ENCODE measurements at places on chromosomes 6 and 20.

GRCh38 chr6:10991115-10991514, 53.0 kb downstream of the ELOVL2 start:
- DNase-seq: no peak

DNA sequence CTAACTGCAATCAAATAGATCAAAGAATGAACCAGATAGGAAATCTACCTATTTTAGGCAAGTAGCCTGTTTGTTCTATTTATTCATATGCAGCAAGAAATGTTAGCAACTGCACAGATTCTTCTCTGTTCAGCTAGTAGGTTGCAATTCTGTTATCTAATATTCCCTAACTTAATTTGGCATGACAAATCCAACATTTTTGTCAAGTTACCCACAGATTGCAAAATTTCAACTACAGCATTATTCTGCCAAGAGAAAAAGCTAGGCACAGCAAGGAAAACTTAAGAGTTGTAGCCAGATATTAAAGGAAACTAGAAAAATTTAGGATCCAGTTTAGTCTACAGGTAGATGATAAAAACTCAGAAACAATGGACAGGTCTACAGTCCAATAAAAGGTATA, 104.4 kb upstream of the SYNCRIP start:
- DNase-seq: no peak

GRCh38 chr6:170135461-170135820, 155.4 kb downstream of the DLL1 start:
- DNase-seq: peak; percentile 38

GRCh38 chr6:150347845-150348244, 21.0 kb upstream of the IYD start:
- no peak for DNase-seq

DNA sequence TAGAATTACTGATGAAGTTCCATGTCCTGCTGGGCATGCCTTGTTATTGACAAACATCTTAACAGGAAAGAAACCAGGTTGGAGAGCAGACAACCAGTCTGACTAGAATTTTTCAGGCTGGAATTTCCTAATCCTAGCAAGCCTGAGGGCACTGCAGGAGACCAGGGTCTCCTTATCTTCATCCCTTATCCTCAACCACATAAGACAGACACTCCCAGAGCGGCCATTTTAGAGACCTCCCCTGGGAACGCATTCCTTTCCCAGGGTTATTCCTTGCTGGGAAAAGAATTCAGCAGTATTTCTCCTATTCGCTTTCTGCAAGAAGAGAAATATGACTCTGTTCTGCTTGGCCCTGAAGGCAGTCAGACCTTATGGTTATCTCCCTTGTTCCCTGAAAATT, 803.7 kb downstream of the GRIK2 start:
- no peak for DNase-seq

GRCh38 chr20:39574061-39574460, 611.9 kb downstream of the DHX35 start:
- no peak for DNase-seq

GRCh38 chr6:108174371-108175175, 8.8 kb downstream of the NR2E1 start:
- no peak for DNase-seq

GRCh38 chr20:56348305-56348693, 10.5 kb upstream of the FAM210B start:
- no peak for DNase-seq

DNA sequence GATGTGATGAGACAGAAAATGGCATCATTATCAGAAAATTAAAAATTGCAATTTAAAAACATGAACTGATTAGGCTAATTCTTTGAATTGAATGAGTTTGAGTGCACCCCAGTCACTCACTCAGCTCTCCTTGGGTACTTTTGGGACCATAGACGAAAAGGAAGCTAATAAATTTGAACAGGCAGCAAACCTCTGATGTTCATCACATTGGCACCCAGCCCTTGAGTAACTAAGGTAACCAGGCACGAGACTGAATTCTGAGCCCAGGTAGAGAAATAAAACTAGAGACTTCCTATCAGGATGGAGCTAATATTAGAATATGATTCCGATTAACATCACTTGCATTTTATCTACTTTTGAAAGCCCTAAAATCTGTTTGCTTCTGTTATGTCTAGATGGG, 80.9 kb upstream of the ISM1 start:
- DNase-seq: no peak

- DNase-seq: peak; percentile 81
Observed at GRCh38 chr20:63125838-63126601, 89.9 kb downstream of the YTHDF1 start.

- no peak for DNase-seq
Observed at GRCh38 chr6:132236281-132236680, 165.0 kb downstream of the MOXD1 start.

DNA sequence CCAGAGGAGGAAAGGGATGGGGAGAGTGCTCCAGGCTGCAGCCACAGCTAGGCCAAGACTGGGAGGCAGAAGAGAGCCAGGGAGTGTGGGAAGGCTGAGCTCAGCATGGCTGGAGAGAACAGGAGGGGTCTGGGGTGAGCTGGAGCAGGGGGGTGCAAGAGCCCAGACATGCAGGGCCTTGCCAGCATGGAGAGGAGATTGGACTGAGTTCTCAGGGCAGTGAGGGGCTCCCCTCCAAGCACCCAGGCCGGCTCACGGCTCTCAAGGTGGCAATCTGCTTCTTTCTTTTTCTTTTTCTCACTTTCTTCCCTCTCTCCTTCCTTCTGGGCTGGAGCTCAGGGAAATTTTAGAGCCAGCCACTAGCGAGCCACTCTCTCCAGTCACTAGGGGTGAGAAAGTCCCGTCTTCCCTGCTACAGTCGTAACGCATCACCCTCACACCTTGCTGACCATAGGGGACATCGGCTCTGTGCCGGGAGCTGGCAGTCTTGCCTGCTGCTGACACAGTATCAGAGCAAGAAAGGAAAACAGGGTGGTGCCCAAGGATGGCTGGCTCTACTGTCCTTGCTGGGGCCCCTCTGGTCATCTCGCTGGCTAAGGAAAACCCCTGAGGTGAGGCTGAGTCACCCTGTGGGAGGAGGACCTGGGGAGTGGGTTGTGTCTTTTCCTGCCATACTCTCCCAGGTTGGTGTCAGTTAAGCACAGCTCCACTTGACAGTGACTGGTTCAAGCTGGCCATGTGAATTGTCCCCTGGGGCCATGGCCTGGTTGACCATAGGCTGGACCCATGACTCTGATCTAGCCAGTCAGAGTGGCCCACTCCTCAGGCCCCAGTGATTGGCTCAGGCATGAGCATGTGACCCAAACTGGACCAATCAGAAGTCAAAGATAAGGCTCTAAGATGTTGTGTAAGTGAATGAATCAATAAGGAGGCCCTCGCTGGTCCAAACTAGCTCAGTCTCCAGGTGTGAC, 135.1 kb upstream of the PMEPA1 start:
- DNase-seq: no peak

- peak; percentile 81 for DNase-seq
Observed at GRCh38 chr20:63099456-63100173, 92.9 kb upstream of the BHLHE23 start.

GRCh38 chr6:147509891-147510290, 1.4 kb downstream of the SAMD5 start:
- DNase-seq: no peak

- DNase-seq: no peak
Observed at GRCh38 chr6:160733050-160733646, 31.1 kb downstream of the PLG start.

DNA sequence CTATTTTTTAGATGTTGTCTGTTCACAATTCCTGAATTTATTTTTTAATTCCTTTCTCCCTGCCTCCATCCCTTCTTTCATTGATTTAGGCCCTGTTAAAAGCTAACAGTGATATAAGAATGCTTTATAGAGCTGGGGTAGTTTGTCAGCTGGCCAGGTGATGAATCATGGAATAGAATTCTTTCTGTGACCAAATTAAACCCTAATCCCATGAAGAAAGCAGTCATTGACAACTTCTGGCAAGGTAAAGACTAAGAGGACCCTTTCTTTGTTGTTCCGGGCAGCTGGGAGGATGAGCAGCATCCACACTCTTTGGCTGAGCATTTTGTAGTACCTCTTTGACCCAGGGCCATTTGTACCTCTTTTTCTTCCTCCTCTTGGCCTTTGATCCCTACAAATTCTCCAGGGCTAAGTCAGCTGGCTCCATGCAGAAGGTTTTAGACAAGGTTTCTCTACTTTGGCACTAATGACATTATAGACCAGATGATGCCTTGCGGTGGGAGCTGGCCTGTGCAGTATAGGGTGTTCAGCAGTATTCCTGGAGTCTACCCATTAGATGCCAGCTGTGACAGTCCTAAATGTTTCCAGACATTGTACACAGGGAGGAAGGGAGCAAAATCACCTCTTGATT, 102.9 kb downstream of the SLX4IP start:
- no peak for DNase-seq

DNA sequence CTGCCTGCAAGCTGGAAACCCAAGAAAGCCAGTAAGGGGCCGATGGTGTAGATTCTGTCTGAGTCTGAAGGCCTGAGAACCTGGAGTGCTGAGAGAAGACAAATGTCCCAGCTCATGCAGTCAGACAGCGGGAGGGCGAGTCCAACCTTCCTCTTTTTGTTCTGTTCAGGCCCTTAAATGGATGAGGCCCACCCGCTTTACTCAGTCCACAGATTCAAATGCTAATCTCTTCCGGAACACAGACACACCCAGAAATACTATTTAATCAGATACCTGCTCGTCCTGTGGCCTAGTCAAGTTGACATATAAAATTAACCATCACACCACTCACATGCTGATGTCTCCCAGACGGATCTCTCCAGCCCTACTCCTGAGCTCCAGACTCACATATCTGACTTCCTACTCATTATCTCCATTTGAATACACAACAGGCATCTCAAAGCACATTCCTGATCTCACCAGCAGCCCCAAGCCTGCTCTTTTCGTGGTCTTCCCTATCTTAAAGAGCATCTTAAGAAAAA, 26.7 kb upstream of the SRC start:
- peak; percentile 66 for DNase-seq

GRCh38 chr6:157246048-157246630, 77.2 kb downstream of the TMEM242 start:
- DNase-seq: no peak

DNA sequence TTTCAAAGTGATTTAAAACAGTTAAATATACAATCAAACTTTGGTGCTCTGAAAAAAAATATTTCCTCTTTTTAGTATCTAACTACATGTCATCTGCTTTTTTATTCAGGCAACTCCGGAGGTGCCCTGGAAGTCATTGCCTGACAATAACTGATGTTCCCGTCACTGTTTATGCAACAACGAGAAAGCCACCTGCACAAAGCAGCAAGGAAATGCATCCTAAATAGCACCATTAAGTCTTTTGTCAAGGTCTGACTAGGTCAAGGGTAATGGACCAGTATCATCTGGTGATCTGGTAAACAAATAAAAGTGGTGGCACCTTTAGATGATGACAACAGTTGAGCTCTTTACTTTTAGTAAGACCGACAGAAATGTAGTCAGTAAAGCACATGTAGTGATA, 13.2 kb downstream of the FAM229B start:
- DNase-seq: no peak

GRCh38 chr6:135451617-135452190, 45.8 kb downstream of the AHI1 start:
- DNase-seq: no peak

GRCh38 chr6:67345946-67346345, 1289.1 kb upstream of the ADGRB3 start:
- DNase-seq: peak; percentile 61

DNA sequence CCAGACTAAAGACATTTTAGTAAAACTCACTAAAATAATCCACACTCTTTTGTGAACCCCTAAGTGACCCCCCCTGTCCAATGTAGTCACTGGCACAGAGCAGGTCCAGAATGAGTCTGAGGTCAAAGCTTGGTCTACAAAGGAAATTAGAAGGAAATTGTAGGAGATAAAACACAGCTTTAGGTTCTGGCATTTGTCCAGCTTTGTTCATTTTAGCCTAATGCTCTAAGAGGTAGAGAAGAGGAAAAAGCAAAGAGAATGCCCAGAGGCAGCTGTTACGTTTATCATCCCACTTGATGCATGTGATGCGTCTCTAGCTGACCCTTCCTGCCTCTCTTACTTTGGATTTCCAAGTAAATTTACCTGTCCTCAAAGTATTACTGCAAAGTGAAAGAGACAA, 62.5 kb downstream of the CNKSR3 start:
- no peak for DNase-seq

GRCh38 chr6:40510442-40510841, 76.7 kb downstream of the LRFN2 start:
- no peak for DNase-seq

DNA sequence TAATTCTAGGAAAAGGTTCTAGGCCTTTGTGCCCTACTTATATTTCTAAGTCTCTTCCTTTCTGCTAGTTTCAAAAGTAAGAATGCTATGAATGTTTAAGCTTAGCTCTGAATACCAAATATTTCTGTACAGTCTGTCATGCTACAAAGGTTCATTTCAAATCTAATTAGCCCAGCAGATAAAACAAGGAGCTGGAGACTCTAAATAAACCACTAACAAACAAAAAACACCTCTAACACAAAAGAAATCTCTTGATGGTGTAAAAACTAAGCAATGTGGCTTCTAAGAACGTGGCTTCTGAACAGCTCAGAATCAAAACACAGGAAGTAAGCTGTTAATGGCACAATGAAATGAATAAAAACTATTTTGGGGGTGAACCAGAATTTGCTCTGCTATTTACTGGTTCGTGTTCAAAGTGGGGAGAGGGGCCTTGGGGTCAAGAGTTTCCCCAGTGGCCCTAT, 198.3 kb downstream of the BCAS1 start:
- no peak for DNase-seq

GRCh38 chr6:159038914-159039884, 5.6 kb downstream of the TAGAP start:
- no peak for DNase-seq

DNA sequence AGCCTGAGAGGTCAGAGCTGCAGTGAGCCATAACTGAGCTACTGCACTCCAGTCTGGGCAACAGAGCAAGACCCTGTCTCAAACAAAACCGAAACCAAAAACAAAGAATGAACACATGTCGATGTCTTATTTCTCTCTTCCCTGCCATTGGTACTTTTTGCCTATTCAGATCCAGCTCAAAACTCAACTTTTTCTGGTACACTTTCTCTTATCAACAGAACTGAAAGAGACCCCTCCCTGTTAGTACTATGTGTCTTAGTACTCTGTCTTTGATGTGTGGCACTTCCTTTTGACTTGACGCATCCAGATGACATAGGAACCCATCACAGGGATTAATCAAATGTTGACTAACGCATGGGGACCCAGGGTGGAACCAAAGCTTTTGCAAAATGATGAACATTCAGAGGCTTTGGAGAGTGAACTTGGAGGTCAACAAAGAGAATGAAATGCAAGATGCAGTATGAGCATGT, 44.8 kb downstream of the AKAP12 start:
- DNase-seq: no peak

- DNase-seq: no peak
Observed at GRCh38 chr6:4943716-4944115, 60.1 kb downstream of the RPP40 start.

Data from RWPE2 (cell line).